Peyer's patch (tissue), 4 donors: ENCODE measurements at places on chromosomes 4 and X. TPM values are rescaled to one million over a fixed set of nuclear protein-coding genes. Genes with fewer than 3 reads are reported as not detected.

DNA sequence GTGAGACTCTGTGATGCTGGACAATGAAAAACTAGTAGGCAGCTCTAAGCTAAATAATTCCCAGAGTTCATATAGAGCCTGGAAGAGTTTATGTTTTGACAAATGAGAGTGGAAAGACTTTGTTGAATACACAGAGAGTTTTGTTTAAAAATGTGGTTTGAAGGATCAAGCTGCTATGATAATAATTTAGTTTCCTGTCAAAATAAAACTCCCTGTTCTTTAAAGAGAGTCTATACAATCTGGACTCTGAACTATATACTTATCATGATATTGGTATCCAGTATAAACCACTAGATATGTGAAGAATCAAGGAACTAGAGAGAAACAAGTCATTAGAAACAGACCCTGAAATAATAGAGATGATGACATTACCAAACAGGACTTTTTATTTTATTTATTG lies 158.6 kb downstream of the C4orf33 start:
- DNase-seq, result no peak

- no peak for DNase-seq
Measured at GRCh38 chrX:33357606-33358005, 146.3 kb upstream of the DMD start.

GRCh38 chr4:4735136-4735750 lies 124.2 kb upstream of the MSX1 start:
- DNase-seq, result no peak

DNA sequence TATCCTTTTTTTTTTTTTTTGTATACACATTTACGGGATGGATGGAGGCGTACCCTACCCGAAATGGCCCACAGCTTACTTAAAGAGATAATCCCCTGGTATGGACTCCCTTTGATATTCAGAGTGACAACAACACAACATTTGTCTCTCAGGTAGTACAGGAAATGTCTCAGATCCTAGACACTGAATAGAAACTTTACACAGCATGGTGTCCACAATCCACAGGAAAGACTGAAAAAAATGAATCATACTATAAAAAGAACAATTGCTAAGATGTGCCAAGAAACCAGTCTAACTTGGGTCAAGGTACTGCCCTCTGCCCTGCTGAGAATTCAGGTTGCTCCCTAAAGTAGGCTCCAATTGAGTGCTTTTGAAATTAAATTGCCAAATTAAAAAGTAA lies 100.8 kb upstream of the LANCL3 start:
- DNase-seq, result no peak

- DNase-seq, result no peak
Measured at GRCh38 chrX:133685822-133686221, 270.5 kb upstream of the GPC4 start.

- DNase-seq, result no peak
Measured at GRCh38 chr4:121278811-121279368, 101.9 kb downstream of the QRFPR start.

GRCh38 chr4:3341760-3342159 lies 48.9 kb downstream of the RGS12 start:
- DNase-seq, result no peak

GRCh38 chr4:77149789-77150188 lies 7.2 kb upstream of the CCNG2 start:
- DNase-seq, result no peak

DNA sequence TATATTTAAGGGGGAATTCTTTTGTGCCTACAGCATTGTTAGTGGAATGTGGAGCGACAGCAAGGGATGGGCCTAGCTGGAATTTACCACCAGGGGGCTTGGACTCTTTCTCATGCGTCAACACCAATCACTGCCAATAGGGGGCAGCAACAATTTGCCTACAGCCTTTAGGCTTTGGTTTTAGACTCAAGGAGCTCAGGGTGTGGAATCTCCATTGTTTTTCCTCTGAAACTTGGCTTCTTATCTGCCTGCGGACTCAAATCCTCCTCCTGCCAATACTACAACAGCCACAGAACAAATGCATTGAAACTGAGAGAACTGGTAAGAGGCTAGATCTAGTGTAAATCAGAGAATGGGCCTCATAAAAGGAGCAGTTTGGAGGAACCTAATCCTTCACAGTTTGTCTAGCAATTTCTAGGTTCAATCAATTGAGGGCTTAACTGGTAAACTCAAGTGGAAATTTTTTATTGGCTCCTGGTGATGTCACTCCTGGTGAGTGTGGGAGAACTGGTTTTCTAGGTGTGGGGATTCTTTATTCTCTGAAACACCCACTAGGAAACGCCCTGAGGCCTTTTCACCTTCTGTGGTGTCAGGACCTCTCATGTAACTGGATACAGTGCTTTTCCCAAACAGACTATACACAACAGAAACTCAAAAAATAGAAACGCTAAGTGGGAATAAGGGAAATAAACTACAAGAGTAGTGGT lies 27.9 kb upstream of the TMSB4X start:
- DNase-seq, result no peak

DNA sequence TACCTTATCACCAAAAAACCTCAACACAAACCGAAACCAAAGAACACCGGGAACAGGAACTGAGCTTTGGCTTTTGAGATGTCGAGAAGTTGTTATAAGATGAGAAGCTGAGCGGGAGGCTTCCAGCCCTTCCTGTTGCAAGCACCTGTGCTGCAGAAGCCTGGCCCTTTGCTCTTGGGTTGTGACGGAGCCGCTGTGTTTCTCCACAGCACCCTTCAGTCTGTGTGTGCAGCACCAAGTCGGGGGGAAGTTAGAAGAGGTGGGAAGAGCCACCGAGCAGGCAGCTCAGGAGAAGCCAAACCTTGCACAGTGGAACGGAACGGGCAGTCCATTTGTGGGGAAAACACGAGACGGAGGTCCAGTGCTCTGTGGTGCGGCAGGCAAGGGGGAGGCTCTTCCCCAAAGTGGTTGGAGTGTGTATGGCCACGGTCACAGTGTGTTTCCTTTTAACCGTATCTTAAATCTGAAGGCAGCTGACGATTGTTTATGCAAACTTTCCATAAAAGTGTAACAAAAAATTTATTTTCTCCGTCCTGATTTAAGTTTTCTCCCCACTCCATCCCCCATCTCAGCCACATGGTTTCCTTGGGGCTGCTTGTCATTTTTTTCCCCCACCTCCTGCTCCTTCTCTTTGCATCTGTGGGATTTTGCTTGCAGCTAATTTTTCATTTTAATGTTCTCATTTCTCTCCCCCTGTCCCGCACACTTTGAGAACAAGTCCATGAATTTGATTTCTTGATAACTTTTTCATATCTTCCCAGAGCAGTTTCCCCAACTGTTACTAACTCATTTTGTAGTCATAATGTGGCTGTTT lies 123.7 kb downstream of the STOX2 start:
- DNase-seq, result no peak

GRCh38 chr4:105149771-105150170 lies 3.1 kb downstream of the TET2 start:
- DNase-seq, result no peak

DNA sequence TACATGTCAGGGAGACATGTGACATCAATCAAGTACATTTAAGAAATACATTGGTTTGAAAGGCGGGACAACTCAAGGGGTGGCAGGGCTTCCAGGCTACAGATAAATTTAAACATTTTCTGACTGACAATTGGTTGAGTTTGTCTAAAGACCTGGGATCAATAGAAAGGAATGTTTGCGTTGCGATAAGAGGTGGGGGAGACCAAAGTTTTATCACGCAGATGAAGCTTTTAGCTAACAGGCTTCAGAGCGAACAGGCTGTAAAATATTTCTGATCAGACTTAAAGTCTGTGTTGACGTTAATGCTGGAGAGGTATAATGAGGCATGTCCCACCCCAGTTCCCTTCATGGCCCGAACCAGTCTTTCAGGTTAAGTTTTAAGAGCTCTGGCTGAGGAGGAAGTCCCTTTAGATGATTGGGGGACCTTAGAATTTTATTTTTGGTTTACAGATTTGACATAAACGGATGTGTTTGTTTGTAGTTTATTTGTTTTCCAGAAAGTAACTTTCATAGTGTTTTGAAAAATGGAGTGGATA lies 346.7 kb upstream of the RASGEF1B start:
- DNase-seq, result no peak

DNA sequence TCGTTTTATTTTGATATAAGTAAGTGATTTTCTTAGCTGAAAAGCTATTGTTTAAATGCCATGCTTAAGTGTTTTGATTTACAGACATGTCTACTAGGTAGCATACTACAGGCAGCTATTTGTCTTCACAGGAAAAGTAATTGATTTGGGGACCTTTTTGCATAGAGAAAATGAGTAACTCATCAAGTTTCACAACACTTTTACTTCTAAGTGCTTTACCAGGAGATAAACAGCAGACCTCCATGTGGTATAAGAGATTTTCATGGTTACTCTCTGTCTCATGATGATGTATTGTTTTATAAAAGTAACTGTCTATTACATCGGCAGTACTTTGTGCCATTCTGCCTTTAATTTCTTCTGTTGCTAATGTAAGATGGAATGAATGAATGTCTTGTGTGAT lies 28.7 kb downstream of the RBPJ start:
- no peak for DNase-seq

DNA sequence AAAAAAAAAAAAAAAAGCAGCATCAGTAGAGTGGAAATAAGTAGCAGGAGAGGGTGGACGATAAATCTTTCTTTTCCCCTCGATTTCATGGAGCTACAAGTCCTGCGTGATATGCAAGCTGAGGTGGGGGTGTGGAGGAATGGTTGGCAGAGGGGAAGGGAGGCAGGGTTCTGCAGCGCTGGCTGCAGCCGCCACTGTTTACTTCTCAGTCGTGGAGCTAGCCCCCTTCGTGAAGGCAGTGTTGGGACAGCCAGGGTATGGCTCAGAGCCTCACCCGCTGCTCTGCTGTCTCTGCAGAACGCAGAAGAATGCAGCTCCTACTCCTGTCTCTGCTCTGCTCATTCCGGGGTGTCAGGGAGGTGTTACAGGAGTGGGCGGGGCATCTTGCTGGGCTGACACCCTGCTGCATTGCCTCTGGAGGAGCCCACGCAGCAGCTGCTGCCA lies 140.6 kb downstream of the GPM6A start:
- no peak for DNase-seq

DNA sequence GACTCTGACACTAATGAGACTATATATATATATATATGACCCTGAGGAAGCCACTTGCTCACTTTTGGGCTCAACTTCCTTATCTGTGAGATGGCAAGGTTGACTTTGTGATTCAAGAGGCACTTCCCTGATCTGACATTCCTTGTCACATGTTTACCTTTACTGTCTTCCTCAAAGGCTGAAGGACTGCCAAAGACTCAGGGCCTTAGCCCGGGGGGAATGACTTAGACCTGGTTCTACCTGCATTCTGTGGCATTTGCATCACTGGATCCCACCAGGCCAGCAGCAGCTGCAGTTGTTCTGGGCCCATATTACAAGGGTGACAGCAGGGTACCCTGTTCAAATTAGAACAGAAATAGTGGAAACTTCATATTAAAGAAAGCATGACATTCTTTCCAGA lies 3.1 kb upstream of the HS6ST2 start:
- no peak for DNase-seq

Gene CC2D2A
- total RNA-seq, result 7.3 TPM

Gene FAAH2
- 15.4 TPM for total RNA-seq

Gene SHISA3
- 1.6 TPM for total RNA-seq

Gene SHROOM4
- 8.3 TPM for total RNA-seq

Gene PAGE1
- total RNA-seq, result not detected

Gene SSX3
- not detected for total RNA-seq

Gene CCDC110
- 0.80 TPM for total RNA-seq

Gene NALF2
- 0.35 TPM for total RNA-seq
